ENCODE measurements at places on chromosomes 5 and 9.

- DNase-seq = no peak
Observed at GRCh38 chr5:1467341-1468246, 22.4 kb upstream of the SLC6A3 start.

- peak; percentile 51 for DNase-seq
Observed at GRCh38 chr5:6729386-6730310, 16.4 kb downstream of the TENT4A start.

GRCh38 chr5:81785322-81785721 lies 34.4 kb upstream of the SSBP2 start:
- no peak for DNase-seq

DNA sequence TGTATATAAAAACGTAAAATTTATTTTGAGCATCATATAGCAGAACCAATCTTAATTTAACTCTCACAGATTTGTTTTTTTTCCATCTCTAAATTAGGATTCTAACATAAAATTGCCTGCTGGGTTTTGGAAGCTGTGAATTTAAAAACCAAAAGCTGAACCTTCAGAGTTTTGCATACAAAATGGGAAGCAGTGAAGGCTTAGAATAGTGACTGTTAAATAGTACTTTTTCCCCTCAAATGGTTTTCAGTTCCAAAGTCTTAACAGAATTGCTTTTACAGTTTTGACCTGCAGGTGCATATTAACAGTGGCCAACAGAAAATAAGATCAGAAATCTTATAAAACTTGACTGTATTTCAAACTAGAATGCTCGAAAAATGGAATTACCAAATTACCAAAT lies 55.1 kb upstream of the LVRN start:
- DNase-seq = no peak

DNA sequence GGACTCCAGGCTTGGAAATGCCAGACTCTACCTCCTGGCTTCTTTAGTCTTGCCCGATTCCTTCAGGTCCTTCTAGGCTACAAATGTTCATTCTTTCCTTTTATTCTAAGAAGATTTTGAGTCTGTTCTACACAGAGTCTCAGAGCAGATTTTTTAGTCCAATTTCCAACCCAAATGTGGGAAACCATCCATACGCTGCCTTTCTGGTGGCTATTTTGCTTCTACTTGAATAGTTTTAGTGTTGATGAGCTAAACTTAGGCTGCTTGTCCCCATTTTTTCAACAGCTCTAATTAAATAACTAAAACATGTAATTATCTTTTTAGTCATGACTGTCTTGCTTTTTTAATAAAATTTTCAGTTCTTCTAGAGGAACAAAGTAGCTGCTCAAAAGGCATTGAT lies 112.4 kb upstream of the KLF9 start:
- DNase-seq = no peak

GRCh38 chr5:160547872-160548271 lies 126.2 kb downstream of the PTTG1 start:
- DNase-seq = no peak

GRCh38 chr5:97043511-97043910 lies 98.9 kb downstream of the LIX1 start:
- DNase-seq = no peak

DNA sequence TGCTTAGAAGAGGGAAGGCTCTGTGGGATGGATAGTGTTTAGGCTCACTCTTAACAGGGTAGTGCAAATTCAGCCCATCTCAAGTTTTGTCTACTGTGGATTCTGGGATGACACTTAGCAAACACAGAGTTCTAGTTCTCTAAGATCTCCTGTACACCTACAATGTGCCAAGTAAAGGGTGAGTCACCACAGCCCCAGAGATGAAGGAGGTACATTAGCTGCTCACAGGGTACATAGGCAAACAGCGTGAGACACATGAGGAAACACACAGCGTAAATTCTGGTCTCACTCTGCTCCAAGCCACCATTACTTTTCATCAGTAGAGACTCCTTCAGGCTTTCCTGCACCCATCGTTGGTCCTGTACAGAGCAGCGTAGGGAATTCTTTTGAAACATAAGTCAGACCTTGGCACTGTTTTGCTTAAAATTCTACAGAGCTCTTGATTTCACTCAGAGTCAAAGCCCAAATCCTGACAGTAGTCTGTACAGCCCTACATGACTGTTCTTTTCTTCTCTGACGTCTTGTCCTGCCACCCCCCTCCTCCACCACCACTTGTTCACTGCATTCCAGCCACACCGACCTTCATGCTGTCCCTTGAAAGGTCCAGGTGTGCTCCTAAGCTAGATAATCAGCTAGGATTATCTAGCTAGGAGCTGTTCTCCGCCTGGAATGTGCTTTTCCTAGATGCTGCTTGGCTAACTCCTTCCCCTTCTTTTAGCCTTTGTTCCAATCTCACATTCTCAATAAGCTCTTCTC lies 8.7 kb downstream of the ASTN2 start:
- no peak for DNase-seq

DNA sequence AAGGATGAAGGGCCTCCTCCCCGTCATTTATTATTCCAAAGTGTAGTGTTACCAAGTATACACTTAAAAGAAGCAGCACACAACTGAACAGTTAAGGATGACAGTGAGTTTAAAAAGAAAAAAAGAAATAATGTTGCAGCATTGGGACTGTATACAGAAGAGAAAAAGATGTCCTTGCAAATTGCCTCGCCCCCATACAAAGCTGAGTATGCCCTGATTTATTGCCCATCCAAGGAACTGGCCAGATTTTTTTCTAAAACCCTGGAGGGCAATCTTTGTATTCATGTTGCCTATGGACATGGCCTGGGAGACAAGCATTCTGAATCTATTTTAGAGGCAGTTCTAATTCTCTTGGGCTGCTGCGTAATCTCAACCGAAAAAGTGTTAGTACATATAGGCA lies 182.7 kb upstream of the NR4A3 start:
- DNase-seq = no peak

- no peak for DNase-seq
Observed at GRCh38 chr9:7245976-7246580, 488.3 kb downstream of the KDM4C start.

DNA sequence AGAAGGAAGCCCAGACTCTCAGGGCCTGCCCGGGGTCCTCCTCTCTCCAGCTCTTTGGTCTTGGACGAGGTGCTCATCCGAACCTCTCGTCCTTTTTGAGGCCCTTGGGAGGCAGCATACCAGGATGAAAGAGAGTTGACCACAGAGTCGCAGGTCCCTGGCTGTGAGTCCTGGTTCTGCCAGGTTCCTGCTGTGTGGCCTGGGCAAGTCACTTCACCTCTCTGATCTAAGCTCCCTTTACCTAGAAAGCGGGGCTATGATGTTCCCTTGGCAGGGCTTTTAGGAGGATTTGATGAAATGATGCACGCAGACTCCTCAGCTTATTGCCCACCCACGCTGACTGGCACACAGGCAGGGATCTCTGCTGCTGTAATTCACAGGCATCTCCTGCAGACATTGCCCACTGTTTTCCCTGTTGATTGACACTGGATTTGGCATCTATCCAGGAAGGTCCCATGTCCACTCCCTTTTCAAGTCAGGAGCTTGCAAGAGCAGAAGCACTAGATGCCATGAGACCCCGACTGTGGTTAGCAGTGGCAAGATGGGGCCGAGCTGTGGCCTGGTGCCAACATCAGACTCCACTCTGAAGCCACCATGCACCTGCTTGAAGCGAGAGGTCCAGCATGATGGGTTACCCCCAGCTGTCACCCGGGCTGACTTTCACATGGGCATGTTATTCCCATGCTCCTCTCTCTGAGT lies 71.5 kb downstream of the MACROH2A1 start:
- no peak for DNase-seq

- no peak for DNase-seq
Observed at GRCh38 chr9:29838491-29839020, 2265.3 kb upstream of the C9orf72 start.

GRCh38 chr5:146193285-146193684 lies 10.1 kb upstream of the RBM27 start:
- DNase-seq = no peak

DNA sequence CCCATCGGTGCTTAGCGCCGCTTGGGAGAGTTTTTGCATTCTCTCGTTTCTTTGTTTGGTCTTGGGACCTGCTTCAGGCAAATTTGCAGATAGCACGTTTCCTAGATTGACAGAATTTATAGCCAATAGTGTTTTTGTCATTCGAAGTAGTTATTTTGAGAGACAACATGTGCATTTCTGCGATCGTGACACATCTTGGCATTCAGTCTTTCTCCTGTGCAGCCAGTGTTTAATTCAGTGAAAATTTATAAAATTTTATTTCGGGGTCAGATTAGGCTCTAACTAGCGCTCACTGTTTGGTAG lies 830 bp downstream of the PRRC1 start:
- DNase-seq = peak; percentile 44

GRCh38 chr5:74839229-74839628 lies 27.0 kb downstream of the FAM169A start:
- DNase-seq = no peak

GRCh38 chr5:104456122-104456521 lies 893.5 kb upstream of the NUDT12 start:
- no peak for DNase-seq

GRCh38 chr9:110846215-110846614 lies 177.6 kb downstream of the MUSK start:
- DNase-seq = no peak

DNA sequence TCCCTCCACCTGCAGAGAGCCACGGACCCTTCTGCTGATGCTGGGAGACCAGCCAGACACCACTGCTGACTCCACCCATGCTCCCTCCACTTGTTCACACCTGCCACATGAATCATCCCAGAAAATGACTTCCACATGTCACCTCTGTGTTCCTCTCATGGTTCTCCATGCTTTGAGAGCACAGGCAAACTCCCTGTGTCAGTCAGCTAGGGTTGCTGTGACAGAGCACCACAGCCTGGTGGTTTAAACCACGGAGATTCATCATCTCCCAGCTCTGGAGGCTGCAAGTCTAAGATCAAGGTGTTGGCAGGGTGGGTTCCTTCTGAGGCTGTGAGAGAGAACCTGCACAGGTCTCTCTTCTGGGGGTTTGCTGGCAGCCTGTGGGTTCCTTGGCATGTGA lies 381.4 kb downstream of the GADD45G start:
- DNase-seq = no peak

GRCh38 chr9:108511307-108511706 lies 344.5 kb downstream of the ACTL7B start:
- no peak for DNase-seq

GRCh38 chr5:67333171-67333570 lies 136.6 kb upstream of the CD180 start:
- DNase-seq = no peak

- no peak for DNase-seq
Observed at GRCh38 chr9:69546265-69546664, 125.9 kb downstream of the APBA1 start.

DNA sequence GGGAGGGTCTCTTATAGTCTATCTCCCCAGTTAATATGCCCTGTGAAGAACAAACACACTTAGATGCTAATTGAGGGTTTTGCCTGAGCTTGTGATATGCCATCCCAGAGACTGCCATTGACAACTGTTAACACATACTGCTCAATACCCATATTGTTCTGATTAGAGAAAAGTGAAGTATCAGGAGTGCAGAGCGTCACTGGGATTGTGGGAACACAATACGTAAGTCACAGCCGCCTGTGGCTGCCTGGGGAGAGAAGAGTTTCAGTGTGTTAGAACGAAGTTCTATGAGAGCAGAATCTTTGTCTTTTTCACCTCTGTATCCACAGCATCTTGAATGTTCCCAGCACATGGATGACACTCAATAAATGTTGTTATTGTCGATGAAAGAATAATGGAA lies 110.2 kb downstream of the MEF2C start:
- no peak for DNase-seq
